ENCODE measurements at places on chromosomes 1 and 21.
A peak's percentile ranks its signal among the peaks of the same experiment; 100 is the strongest.

GRCh38 chr1:151062741-151063371 is 2.7 kb downstream of the MLLT11 start:
- DNase-seq: no peak

- peak; percentile 44 for DNase-seq
Observed at GRCh38 chr1:154557939-154558719, at the start of gene UBE2Q1. Gene UBE2Q1 (minus strand): TSS chr1:154558662. CDS start chr1:154558553, 109 bp downstream.

DNA sequence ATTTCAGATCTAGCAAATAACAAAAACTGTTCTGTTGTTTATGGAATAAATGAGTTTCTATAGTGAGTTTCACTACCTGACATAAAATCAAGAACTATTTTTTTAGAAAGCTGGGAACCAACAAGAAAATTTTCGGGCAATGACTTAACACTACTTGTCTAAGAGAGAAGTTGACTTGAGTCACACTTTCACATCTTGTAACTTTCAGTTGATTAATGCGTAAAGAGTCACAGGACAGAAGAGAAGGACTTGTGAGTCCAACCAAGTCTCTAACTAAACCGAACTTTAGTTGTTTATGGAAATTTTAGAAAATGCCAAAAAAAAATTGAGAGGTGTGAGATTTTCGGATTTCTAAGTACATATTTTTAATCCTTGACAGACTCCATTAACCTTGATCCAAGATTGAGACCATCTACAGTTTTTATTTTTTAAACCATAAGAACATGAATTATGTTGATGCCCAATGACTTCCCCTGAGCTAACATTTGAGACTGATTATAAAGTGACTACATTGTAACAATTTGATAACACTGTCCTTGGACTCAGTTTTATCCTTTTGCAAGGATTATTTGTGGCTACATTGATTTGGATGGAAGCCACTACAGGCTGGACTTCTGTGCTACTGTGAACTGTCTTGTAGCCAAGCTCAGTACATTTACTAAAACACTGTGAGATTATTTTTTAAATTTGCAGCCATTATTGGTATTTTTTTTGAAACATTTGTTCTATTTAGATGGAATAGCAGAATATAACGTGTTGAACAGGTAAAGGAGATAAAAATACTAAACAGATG is 284.0 kb downstream of the PTPRC start:
- DNase-seq: no peak

- DNase-seq: no peak
Observed at GRCh38 chr1:23356471-23357137, 12.5 kb upstream of the HNRNPR start.

GRCh38 chr1:41340655-41341364 is 20.4 kb upstream of the FOXO6 start:
- no peak for DNase-seq

DNA sequence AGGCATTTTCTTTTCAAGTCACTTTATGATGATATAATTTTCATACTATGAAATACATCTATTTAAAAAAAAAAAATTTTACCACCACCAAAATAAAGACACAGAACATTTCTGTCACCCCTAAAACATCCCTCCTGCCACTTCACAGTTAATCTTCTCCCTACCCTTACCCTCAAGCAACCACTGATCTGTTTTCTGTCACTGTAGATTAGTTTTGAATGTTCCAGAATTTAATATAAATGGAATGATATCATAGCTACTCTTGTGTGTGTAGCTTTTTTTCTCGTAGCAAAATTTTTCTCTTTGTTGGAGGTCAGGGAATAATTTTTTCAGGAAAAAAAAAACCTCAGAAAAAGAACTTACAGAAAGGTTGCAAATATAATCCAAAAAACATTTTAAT is 152.7 kb downstream of the RHOU start:
- DNase-seq: no peak

DNA sequence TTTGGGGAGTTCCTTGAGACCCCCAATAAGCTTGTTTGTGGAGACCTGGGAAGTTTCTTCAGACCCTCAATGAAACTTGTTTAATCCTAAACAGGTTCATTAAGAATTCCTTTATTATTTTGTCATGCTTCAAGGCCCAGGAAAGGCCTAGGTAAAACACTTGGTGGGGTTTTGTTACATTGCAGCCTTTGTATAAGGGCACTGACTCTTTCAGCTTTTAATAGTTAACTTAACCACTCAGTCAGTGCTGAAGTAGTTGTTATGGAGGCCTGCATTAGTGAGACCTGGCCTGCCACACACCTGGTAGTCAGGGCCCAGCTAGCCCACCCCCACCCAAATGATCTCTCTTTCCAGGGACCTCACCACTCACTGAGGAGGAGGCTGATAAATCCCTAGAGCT is 103.7 kb downstream of the FCRL5 start:
- no peak for DNase-seq

GRCh38 chr1:39787468-39787867 is 1.2 kb downstream of the BMP8B start:
- DNase-seq: no peak

GRCh38 chr1:12279003-12279402 is 49.2 kb downstream of the VPS13D start:
- DNase-seq: no peak

DNA sequence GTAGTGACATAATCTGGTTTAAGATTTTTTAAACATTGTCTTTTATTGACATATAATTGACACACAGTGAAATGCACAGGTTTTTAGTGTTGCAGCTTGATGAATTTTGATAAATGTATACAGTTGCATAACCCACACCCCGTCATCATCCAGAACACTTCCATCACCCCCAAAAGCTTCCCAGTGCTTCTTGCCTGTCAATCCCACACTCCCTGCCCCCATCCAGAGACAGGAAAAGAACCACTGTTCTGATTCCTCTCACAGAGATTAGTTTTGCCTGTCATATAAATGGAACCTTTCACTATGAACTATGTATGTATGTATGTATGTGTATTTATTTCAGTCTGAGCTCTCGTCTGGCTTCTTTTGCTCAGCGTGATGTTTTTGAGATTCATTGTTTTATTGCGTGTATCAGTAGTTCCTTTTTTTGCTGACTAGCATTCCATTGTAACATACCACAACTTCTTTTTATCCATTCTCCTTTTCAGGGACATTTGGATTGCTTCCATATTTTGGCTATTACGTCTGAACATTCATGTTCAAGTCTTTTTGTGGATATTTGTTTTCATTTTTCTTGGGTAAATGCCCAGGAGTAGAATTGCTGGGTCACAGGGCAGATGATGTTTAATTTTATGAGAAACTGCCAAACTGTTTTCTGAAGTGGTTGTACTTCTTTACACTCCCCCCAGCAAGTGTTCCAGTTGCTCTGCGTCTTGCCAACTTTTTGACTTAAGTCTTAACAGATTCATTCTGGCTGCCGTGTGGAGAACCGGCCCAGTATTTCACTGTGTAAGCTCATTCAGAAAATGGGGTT is 8.7 kb downstream of the UBIAD1 start:
- DNase-seq: no peak

- DNase-seq: peak; percentile 12
Observed at GRCh38 chr1:35499652-35500176, 57.5 kb downstream of the KIAA0319L start.

DNA sequence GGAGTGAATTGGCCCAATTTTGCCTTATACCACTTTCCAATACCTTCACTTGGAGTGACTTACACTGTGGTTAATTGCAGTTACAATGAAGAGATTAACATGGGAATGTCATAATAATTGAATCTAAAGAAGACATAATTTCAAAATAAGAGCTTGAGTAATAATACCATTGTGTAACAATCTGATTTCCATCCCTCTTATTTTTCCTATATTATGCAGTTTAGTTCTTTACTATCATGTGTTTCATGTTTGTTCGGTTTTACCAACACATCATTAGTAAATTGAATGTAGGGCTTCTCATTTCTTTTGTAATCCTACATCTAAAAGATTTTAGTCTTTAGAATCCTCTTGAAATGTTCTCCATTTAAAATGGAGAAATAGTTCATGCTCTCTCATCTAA is 19.2 kb upstream of the XPR1 start:
- no peak for DNase-seq

DNA sequence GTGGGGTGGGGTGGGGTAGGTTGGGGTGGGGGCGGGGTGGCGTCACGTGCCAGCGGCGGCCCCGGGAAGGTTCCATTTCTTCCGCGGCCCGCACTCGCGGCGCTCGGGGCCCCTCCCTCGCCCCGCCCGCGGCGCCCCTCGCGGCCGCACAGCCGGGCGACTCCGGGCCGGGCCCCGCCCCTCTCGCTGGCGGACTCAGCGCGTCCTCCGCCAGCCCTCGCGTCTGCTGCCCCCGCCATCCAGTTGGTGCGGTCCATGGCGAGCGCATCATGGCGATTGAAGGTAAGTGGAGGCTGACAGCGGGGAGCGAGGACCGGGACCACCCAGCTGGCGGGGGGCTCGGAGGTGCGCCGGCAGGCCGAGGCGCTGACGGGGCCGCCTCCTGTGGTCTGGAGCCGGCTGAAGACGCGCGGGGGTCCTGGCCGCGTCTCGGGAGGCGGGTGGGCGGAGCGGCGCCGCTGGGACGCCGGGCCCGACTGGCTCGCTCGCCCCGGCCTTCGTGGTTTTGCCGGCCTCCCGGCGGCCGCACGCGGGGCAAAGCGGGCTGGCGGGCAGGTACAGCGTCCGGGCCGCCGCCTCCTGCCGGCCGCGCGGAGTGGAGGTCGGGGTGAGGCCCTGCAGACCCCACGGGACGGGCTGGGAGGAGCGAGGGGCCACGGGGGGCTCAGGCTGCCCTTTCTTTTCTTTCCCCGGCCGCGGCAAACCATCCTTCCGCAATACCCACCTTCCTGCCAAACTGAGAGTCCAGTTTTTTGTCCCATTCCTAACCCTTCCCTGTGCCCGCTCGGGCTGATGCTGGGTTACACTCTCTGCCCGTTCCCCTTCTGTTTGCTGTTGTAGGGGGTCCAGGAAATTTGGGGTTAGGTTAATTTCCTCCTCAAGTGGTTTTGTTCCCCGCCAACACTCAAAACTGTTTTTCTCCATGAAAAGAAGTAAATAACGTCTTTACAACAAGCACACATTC is at the start of gene SYT14:
Gene SYT14, plus strand, starts transcription at position 222 of the 964 bp plus-strand sequence. Its CDS starts 48 bp downstream, at position 270.
- DNase-seq: no peak

DNA sequence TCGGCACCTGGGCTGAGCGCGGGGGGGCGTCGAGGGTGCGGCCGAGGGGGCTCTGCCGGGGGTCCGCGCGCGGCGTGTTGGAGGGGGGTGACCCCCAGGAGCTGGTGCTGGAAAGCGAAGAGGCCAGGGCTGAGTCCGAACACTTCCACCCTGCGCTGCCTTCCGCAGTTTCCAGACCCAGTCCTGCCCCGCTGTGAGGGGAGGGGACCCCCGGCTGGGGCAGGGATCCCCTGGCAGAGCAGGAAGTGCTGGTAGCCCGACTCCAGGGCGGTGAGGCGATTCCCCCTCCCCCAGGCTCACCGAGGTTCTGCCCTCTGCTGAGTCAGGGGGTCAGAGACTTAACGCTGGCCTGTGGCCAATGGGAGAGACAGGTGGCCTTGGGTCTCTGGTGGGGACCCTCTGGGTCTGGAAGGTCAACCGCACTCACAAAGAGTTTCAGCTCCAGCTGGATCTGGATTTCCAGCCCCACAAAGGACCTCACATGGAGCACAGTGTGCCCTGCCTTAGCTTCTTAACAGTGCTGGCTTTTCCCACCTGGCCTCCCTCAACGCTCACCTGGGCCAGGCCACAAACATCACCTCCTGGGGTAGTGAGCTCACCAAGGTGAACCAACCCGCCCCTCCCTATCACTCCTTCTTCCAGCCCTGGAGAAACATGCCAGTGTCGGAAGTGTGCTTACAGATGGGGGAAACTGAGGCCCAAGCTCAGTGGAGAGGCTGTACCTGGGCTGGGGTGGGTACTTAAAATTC is 39.8 kb upstream of the SYNC start:
- DNase-seq: no peak

GRCh38 chr1:99782920-99783319 is 16.5 kb upstream of the FRRS1 start:
- no peak for DNase-seq

DNA sequence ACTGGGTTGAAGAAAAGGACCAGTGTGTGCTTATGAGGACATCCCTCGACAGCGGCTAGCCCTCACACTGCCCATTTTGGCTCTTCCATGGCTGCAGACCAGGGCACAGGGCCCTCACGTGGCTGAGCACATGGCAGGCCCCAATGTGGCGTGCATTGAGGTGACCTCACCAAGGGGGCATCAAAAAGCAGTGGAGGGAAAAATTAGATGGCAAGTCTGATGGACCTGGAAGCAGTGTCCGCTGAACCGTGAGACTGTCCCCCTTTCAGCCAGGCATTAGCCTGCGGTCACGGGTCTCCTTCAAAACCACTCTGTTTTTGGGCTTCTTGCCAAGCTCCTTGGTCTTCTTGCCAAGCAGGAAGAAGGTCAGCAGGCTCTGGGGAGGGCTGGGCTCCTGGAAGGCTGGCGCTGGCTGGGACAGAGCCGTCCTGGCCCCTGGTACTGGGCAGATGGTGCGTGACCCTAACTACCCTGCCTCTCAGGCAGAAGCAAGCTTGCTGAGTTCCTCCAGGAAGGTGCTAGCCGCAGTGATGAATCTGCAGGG is 30.8 kb downstream of the TRIM67 start:
- no peak for DNase-seq

GRCh38 chr1:236748268-236748870 is 46.7 kb upstream of the MTR start:
- no peak for DNase-seq

DNA sequence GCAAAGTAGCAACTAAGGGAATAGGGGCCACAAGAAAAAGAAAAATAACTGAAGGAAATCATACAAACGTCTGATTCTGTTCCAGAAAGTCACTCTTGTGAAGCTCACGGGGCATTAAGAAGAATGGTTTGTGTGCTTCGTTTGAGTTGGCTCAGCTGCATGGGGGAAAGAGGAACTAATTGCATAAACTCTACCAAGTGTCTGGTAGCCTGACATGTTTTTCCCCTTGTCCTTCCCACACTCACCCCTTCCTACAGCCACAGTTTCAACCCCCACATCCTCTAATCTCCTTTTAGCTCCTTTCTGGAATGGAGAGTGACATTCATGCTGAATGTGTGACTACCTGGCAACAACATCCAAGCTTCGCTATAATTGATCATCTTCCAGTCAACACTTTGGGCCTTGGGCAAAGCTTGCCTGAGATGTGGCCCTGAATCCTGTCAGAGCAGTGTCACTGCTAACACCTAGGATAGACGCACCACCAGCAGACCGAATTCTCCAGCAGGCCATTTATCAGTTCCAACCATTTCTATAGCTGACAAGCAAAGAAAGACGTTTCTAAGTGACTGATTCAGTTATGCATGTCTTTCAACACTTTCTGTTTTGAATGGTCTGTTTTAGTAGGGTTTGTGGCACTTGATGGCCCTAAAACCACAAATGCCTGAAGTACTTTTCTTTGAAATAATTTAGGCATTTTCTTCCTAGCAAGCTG is 439.6 kb downstream of the TTLL7 start:
- no peak for DNase-seq

- DNase-seq: peak; percentile 49
Observed at GRCh38 chr1:37808369-37809319, 636 bp upstream of the YRDC start.
